Osteocyte (in vitro differentiated cells): ENCODE measurements at places on chromosomes 11 and 22. TPM values are rescaled to one million over a fixed set of nuclear protein-coding genes. Genes with fewer than 3 reads are reported as not detected.
A peak's percentile ranks its signal among the peaks of the same experiment; 100 is the strongest.

Gene ANO5
- not detected in 2 replicates for total RNA-seq

Gene KCNQ1OT1
- total RNA-seq = 3.4 and 3.9 TPM in 2 replicates

Gene SCGB1A1
- not detected in 2 replicates for total RNA-seq

Gene TBX1
- 22.5 and 24.2 TPM in 2 replicates for total RNA-seq

Gene GLYAT
- total RNA-seq = not detected in 2 replicates

- DNase-seq = no peak
Observed at GRCh38 chr11:127000291-127000968, at the start of gene KIRREL3. Gene KIRREL3 (minus strand): TSS chr11:127000770.

GRCh38 chr11:43234881-43235280, 76.9 kb upstream of the API5 start:
- no peak for DNase-seq

DNA sequence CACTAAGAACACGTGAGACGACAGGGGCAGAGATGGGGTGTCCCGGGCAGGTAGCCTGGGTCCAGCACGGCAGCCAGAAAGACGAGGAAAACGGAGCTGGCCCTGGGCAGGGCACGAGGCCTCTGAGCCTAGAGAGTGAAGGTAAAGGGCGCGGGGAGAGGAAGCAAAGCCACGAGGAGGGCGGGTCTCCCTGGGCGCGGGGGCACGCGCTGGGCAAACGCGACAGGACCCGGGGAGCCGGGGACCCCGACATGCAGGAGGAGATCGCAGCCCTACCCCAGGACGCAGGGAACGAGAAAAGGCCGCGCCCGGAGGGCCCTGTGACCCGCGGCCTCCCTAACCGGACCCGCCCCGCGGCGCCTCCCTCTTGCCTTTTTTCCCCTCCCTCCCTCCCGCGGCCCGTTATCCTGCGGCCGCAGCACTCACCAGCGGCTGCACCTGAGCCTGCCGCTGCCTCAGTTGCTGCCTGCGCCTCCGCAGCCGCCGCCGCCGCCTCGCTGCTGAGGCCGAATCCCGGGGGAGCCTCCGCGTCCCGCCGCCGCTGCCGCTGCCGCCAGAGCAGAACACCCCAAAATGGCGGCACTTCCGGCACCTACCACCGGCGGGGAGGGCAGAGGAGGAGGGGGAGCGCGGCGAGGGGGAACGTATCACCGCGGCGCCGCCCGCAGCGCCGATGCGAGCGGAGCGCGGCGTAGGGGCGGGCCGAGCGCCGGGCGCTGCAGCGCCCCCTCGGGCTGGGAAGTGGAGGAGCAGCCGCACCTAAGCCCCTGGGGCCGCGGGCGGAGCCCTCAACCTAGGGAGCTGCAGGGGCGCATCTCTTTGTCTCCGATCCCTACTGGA, at the start of gene CELF1:
CELF1 (minus strand) TSS at position 567 of the 840 bp plus-strand sequence. CDS start 53,609 bp downstream, outside the sequence.
- DNase-seq = peak; percentile 98

DNA sequence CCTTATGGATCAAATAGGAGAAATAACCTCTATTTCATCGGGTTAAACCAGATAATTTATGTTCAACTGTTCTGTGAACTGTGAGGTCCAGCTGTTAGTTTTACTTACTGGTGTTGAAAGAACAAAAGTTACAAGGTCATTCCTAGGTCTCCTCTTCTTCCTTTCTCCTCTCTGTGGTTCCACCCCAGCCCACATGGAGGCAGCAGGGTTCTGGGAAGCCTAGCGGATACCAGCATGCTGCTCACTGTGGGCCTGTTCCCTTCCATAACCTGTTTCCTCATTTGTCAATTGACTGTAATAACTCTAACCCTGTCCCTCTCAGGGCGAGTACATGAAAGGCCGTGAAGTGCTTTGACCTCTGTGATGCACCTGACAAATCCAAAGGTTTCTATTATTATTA, 27.8 kb downstream of the RELT start:
- DNase-seq = no peak

GRCh38 chr22:21755851-21756284, 20.3 kb upstream of the YPEL1 start:
- DNase-seq = no peak

DNA sequence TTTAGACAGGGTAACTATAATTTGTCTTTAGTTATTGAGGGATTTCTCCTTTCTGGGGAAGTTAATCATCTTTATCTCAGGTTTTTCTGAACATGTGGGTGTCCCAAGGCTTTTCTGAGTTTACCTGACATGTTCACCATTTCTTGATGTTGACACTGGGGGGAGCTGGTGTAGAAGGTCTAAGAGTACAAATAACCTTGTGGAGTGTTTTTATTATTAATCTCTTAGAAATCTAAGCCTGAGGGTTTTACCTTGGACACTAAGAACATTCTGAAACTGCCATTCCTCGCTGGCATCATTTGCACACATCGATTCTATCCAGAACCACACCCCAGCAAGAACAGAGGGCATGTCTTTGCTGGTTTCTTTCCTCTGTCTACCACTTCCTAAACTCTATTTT, 15.6 kb upstream of the C11orf91 start:
- no peak for DNase-seq

DNA sequence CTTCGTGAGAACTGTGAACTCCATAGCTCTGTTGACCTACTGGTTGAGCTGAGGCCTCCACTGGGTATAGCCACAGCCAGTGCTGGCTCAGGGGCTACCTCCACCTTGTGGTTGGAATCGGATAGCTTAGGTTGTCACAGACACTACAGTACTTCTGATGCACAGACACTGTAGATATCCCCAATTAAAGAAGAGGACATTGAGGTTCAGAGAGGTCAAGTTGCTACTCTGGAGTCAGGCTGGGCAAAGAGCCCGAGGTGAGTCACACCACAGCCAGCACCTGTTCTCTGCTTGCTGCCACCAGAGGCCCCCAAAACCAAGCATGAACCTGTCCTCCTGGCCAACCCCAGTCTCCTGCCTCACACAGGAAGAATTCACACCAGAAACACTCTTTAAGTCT, 5.4 kb downstream of the UFD1 start:
- DNase-seq = no peak

DNA sequence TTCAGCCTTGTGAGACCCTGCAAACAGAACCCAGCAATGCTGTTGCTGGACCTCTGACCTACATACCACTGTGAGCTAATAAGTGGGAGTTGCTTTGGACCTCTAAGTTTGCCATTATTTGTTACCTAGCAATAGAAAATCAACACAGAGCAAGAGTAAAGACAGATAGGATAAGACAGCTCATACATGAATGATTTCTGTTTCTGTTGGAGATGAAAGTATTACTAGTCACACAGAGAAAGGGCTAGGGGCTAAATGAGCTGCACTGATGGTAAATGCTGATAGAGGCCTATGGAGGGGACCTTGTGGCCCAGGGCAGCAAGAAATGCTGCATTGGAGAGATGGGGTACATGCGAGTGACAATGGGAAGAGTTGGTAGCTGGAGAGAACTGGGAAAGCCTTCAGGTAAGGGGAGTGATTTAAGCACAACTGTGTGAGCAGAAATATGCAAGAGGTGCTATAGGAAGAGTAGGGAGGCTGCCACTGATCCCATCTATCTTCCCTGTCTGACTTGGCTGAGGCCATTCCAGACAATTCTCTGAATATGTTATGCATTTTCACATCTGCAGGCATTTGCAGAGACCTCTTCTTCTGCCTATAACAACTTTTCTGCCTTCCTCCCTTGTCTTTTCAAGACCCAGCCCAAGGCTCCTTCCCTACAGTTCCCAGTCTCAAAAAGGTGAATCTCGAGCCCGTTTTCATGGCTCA, 46.1 kb upstream of the SYN3 start:
- DNase-seq = no peak

DNA sequence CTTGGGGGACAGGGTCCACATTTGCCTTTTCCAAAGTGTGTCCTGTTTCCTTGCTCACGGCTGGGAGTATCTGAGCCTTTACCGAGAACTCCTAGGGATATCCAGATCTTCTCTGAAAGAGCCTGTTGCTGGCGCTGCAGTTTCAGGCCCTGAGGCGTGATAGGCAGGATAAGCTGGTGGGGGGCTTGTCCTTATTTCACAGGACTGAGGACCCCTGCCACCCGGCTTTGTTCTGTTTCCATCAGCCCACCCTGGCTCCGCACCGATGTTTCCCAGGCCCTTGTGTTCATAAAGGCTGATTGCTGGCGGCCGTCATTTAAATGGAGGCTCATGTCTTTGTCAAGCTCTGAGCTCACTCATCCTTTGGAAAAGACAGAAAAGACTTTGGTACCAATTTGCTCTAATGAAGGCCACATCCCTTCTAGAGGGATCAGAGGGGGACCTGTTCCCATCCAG, 9.4 kb upstream of the NPTXR start:
- DNase-seq = no peak

DNA sequence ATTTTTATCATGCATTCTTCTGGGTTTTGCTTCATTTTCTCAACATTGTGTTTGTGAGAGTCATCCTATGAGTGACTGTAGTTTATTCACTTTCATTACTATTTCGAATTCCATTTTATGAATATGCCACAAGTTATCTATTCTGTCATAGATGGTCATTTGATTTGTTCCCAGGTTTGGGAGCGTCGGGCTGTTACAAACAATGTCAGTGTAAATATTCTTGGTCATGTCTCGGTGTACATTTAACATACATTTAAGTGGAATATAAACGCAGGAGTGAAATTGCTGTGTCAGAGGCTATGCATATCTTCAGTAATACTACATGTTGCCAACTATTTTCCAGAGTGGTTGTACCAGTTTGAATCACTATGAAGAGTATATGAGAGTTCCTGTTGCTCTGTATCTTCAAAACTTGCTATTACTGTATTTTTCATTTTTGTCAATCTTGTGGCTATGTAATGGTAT, 2.4 kb downstream of the TRIM44 start:
- DNase-seq = no peak

DNA sequence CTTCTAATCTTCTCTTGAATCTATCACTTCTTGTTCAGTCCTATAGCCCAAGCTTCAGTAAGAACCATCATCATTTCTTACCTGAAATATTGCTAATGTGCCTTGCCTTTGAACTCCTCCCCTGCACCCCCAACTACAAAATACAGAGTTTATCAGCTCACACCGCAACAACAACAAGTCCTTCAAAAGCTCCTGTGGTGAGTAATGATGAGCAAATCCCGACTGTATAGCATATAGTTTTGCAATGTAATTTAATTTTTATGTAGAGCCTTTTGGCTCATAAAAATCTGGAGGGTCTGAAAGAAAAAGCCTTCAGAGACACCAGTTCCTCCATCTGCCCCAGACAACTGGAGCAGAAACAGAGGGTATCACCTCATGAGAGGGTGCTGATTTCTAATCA, 124.7 kb downstream of the ARHGAP32 start:
- no peak for DNase-seq
